WTC11 (cell line): ENCODE measurements at places on chromosomes 7 and 10. TPM values are rescaled to one million over a fixed set of nuclear protein-coding genes. Genes with fewer than 3 reads are reported as not detected.

- no peak for DNase-seq
Measured at GRCh38 chr10:112774798-112775197, 175.2 kb upstream of the TCF7L2 start.

GIMAP1 gene
- total RNA-seq: 0.05 to 0.09 TPM in 2 of 3 replicates, not detected in the other

DNA sequence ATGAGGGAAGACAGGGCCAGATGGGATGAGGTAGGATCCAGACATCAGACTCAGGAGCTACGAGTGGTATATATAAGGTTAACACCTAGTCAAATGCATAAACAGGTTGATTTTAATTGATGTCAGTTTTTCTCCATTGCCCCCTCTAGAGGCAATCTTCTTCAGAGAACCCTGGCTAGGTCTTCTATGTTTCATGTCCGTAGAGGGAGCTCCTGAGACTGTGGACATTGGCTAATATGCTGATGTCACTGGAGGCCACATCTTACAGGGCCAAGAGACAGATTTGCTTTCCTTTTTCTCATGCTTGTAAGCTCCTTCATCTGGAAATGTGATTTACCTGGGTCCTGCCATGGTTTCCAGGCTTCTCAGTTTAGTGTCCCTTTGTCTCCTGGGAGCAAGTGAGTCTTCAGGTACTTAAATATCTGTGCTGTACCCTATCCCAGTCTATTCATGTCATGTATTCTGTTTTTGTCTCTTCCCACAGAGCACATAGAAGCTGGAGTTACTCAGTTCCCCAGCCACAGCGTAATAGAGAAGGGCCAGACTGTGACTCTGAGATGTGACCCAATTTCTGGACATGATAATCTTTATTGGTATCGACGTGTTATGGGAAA lies 161.6 kb upstream of the PRSS1 start:
- no peak for DNase-seq

LIPF gene
- not detected in 3 replicates for total RNA-seq

GRCh38 chr7:73799282-73800141 lies 29.4 kb upstream of the CLDN3 start:
- DNase-seq: no peak

GRCh38 chr7:40133561-40134427 lies 628 bp downstream of the MPLKIP start:
- peak; percentile 67 for DNase-seq

- DNase-seq: peak; percentile 72
Measured at GRCh38 chr7:106041140-106041717, 70.9 kb downstream of the SYPL1 start.

UTF1 gene
- 140 to 196 TPM (median 143 TPM) in 3 replicates for total RNA-seq
